ENCODE measurements at places on chromosomes 2 and 18.

GRCh38 chr2:147603447-147603846 lies 241.4 kb upstream of the ACVR2A start:
- no peak for DNase-seq

- no peak for DNase-seq
These were observed 123.8 kb downstream of the SPTBN1 start for GRCh38 chr2:54579682-54580620.

DNA sequence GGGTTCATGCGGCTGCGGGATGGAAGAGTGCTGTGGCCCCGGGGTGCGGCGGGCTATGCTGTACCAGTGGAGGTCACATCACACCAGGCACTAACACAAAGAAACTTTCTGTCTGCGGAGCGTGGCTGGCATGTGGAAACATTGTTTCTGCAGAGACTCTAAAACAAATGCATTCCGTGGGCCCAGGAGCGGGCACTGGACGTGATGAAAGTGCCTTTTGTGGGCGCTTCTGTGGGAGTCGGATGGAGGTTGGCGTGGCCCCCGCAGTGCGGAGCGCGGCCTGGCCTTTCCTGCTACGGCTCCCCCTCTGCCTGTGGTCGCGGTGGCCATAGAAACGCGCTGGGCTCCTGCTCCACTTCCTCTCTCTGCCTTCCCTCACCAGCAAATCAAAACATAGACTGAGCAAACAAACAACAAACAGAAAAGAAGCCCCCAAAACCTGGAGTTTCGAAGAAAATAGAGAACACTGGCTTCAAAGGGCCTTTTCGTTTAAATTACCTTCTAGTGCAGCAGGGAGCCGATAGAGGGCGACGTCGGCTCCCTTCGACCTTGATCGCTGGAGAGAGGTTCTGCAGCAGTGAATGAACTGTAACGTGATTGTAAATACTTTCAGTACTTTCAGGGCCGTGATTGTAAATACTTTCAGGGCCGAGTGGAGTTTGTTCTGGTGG lies 51.4 kb downstream of the KIF5C start:
- no peak for DNase-seq

DNA sequence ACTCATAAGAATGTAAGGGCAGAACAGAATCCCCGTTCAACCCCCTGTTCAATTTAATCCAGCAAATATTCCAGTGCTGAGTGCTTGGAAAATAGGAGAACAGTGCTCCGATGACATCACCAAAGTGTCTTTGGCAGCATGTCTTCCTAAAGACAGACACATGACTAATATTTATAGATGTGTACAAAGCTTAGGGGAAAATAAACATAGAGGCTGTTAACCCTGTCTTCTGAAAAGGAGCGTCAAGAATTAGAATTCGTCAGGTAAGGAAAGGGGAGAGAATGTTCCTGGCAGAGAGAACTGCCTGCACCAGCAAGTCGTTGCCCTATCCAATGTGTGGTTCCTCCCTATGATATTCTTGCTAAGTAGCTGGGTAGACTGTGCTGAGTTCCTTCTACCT lies 72.7 kb downstream of the PLB1 start:
- no peak for DNase-seq

DNA sequence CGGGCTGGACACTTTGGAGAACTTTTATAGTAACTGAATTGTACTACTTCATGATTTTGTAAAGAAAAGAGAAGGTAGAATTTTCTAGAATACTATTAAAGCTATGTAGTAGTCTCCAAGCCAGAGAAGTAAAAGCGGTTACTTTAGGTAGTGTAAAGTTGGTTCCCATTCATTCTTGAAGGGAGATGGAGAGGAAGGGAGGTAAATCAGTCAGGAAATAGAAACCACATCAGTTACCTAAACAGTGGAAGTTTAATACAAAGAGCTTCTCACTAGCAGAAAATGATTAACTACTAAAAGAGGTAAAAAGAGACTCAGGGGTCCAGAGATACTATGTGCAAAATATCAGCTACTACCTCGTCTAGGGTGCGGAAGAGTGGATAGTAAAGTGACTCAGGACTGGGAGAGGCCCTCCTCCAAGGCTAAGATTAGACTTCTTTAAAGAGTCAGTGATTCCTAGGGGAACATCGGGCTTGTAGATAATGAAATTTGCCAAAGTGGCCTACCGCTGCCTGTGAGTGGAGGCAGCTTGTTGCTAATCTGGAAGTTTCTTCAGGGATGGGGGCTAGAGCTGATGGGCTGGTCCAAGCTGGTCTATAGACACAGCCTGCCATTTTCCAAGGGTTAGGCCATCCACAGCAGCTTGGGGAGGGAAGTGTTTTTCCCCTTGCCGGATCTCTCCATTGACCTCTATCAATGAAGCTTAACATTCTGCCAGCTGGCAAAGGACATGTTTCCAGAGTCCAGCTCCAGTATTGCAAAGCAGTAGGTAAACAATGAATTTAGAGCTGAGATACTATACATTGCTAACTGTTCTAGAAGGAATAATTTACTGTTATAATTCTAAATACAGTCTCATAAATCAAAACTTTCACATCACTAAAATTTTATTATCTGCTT lies 246.4 kb upstream of the BOD1L2 start:
- DNase-seq = no peak

- DNase-seq = no peak
These were observed 1139.4 kb upstream of the GYPC start for GRCh38 chr2:125516496-125517109.

GRCh38 chr2:234478121-234478858 lies 18.6 kb downstream of the ARL4C start:
- DNase-seq = no peak

DNA sequence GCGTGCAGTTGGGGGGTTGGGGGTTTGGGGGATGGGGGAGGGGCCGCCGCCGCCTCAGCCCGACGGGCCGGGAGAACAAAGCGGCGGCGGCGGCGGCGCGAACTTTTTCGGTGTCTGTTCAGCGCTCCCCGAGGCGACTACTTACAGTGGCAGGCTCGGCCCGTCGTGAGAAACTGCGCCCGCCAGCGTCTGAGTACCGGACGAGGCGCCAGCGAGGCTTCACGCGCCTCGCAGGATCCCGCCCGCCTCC lies 172 bp downstream of the PRKD3 start:
- no peak for DNase-seq

DNA sequence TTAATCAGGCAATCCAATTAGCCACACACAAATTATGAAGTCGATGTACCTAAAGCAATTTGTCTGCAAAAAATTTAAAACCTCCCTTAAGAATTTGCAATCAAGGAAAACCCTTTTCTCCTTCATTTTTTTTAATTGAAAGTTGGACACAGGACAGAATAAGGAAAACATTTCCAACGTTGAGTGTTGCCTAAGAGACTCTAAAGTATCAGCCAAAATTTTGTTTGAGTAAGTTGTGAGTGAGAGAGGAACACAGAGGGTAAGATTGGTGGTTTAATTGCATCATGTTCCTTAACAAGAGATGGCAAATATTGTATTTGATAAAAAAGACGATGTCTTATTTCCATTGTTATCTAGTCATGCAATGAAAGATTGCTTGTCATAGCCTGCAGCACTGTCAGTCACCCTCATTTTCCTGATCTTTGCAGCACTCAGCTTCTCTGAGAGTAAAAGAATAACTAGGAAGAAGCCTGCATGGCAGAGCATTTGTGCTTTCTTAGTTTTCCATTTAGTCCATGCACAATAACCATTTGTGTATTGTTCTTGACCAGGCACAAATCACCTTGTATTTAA lies 115.5 kb downstream of the ICOS start:
- DNase-seq = no peak

Measured in stimulated activated CD8-positive, alpha-beta memory T cell treated with anti-CD3 and anti-CD28 coated beads, Interleukin-15, amount 100 ng/mL, for 24 hours (primary cell).